ENCODE measurements at places on chromosomes 5 and 9.

GRCh38 chr5:32534041-32534440 is 51.3 kb upstream of the SUB1 start:
- no peak for DNase-seq

- no peak for DNase-seq
These were observed 66.1 kb downstream of the FBXL17 start for GRCh38 chr5:108315829-108316228.

DNA sequence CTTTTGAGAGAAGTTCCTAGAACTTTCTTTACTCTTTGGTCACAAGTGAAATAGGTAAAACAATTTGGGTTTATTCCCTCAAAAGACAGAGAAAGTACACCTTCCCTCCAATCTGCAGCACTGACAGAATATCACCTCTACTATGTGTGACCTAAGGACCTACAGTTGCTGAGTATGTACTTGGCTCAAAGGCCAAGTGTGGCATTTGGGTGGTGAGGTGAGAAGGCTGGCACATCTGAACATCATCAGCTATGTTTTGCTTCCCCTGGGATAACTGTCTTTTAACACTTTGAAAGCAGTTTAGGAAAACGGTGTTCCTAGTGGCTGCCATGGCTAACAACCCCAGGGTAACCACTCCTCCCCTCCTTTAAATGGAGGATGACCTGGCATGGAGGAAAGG is 17.6 kb downstream of the MIER3 start:
- no peak for DNase-seq

DNA sequence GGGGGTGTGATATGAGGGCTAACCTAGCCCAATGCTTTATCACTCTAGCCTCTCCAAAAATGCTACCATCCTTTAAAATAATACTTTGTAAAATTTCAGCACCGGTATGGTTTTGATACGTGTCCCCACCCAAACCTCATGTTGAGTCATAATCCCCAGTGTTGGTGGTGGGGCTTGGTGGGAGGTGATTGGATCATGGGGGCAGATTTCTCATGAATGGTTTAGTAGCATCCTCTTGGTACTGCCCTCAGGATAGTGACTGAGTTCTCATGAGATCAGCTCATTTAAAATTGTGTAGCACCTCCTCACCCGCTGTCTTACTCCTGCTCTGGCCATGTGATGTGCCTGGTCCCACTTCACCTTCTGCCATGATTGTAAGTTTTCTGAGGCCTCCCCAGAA is 35.0 kb upstream of the ANKH start:
- DNase-seq, result no peak
